ENCODE measurements at places on chromosomes 6 and 20.

DNA sequence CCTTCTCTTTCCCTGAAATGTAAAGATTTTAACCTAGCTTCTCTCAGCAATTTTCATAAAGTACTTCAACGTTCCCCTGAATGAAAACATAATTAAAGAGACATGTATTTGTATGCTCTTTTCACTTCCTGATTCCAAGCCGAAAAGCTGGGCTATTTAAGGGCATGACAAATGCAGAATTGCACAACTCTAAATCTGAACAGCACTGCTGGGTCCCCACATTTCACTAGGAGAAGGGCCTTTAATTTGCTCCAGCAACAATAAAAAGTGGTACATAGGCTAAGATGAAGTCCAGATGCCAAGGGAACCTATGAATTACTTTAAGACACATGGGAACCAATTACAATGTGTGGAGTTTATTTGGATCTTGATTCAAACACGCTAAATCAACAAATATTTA, 42.0 kb downstream of the IRAK1BP1 start:
- no peak for DNase-seq

DNA sequence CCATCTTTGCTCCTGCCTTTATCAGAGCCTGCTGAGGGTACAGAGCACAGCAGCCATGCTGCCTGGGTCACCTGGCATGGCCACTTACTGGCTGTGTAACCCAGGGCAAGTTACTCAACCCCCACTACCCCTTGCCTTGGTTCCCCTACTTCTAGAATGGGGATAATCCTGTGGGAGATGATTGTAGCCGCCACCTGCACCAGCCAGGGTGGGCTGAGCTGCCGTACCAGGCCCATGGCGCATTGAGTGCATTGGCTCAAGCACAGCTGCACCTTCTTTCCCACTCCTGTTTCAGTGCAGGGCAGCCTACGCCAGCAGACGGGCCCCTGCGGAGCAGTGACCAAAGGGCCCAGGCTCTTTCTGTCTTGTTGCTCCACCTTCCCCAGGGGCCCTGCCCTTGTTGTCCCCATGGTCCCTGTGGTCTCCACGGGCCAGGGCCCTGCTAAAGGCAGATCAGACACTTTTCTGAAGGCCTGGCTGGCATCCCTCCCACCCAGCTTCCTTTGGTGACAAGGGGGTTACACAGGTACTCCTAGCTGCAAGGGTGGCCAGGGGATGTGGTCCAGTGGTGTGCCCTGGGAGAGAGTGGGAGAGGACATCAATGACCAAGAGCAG, 159.4 kb upstream of the MLN start:
- no peak for DNase-seq

- DNase-seq, result no peak
Measured at GRCh38 chr20:59786801-59787537, 146.5 kb downstream of the SYCP2 start.

GRCh38 chr20:47273591-47274235, 82.8 kb downstream of the ZMYND8 start:
- DNase-seq, result no peak

DNA sequence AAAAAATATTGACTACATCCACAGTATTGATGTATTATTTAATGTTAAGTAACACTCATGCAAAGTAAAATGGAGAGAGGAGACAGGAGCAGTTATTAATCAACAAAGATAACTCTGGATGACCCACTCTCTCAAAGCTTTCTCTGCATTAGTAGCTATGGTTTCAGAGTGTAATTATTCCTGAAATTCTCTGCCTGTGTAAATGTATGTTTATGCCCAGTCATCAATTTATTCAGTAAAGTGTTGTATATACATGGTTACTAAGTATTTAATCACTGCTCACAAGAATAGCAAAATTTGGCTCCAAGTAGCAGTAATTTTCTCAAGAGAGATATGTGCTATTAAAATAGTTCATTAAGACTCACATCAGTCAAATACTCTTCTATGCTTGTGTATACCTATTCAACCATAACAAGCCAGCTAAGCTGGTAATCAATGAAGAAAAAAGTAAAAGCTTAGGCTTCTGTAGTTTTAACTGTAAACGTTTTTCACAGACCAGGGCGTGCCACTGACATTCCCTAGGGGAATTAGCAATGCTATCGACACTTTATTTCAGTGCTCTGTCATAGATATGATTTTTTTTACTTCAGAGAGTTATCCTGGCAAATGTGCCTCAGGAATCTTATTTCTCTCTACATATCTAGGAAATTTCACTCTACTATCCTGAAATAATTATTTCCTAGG, 54.0 kb upstream of the RAB32 start:
- DNase-seq, result no peak

- DNase-seq, result no peak
Measured at GRCh38 chr6:53811082-53811481, 16.3 kb downstream of the LRRC1 start.

GRCh38 chr6:6622501-6622900, 34.0 kb downstream of the LY86 start:
- no peak for DNase-seq

DNA sequence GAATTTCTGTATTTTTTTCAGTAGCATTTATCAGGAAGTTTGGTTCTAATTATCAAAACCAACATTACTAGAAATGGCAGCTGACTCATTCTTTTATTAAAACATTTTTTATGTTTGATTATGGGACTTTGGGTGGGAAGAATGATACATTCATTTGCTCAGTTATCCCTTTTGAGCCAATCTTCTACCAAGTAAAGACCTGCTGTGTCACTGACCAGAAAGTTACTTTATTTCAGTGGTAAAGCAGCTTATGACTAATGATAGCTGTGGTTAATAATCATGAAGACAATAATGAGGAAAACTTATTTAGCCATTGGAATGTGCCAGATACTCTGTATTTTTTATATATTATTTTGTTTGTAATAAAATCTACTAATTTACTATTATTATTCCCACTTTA, 142.3 kb downstream of the FARS2 start:
- DNase-seq, result no peak

GRCh38 chr20:64223526-64224067, 32.0 kb upstream of the PCMTD2 start:
- DNase-seq, result no peak

DNA sequence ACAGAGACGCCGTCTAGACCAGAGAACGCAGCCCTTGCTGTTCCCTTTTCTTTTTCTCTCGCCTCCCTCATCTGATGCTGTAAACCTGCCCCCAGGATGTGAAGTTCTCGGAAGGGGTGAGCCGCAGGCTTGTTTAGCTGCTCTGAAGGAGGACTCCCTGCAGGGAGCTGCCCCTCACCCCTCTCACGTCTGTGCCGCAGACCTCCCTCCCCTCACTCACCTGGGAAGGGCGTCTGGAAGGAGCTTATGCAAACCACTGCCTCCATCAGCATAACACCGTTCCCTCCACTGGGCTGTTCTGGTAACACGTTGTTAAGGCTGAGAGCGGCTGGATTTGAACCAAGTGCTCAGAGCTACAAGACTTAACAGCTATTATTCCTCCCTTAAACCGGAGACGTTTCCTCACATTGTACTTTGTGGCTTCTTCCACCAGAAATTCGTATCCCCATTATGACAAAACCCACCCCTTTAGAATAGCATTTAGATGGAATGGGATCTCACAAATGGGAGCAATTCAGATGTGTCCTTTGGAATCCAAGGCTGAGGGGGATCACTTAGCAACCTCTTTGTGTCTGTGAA, 99.8 kb downstream of the SMOC2 start:
- no peak for DNase-seq

- peak; percentile 6 for DNase-seq
Measured at GRCh38 chr6:105424175-105424783, 21.4 kb upstream of the PREP start.

DNA sequence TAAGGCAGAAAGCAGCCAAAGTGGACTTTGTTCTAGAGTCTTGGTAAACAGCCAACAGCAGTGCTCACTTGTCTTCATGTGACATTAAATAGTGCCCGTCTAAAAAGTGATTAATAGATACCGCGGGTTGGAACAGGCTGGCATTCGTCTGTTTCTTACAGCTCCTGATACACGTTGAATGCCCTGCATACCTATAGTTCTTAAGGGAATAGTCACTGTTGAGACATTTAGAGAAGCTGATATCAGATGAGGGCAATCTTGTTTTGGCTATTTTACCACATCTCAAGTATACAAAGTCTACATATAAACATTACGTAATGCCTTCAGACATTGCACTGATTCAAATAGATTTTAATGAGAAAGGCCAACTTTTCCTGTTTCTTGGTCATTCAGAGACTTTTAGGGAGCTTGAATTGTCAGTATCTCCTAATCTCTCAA, 374.9 kb upstream of the FLRT3 start:
- DNase-seq, result peak; percentile 8

DNA sequence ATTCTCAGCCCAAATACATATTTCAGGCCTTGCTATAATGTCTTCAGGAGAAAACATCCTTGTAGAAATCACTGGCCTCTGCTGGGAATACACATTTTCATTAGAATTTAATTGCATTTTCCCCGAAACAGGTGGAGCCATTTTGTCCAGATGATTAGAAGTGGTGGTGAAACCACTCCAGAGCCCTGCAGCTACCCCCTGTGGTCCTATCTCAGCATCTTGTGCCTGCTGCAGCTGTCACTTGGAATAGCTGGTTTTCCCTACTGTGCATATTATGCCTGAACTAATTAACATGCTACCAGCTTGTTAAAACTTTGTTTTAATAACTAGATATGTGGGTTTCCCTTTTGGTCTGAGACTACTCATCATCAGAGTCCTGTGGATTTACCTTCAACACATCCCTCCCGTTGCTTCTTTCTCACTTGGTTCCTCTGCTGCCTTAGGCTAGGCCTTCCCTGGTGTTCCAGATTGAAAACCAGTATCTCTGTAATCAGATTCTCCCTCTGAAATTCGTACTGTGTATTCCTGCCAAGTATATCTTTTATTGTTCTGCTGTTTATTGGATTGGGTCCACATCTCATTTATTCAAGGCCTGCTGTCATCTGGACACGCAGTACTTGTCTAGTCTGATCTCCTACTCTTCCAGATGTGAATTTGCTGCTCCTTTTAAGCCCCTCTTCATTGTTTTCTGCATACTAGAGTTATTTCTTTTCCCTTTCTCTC, 15.2 kb downstream of the DNAH8 start:
- no peak for DNase-seq

DNA sequence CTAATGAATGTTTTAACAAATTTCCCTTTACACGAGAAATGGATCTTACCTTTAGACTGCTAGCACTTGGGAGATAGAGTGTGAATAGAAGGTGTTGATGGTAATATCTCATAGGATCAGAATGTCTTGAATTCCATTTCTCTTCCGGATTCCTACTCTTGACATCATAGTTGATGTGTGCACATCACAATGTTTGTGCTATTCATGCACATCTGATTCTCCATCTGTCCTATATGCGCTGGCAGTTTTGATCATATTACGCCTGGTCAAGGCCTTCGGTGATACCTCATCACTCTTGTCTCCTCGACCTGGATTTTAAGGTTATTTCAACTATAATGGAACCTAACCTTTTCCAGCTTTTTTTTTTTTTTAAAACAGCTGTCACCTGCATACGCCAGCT, 16.8 kb upstream of the ACAT2 start:
- no peak for DNase-seq

GRCh38 chr6:73566954-73567591, 46.2 kb upstream of the EEF1A1 start:
- DNase-seq, result no peak

DNA sequence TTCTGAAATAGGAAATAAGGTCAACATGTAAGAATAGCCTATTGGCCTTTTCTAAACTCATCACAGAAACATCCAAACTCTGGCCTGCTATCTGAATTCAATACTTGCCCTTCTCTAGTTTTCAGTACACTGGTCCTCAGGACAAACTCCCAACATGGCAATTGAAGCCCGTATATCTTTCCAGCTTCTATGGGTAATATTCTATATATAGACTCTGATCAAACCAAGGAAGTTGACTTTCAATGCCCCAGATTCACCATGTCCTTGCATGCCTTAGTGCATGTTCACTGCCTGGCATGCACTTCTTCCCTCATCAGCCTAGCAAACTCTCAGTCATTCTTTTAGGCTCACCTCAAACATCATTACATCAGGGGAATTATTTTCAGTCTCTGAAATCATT, 73.2 kb downstream of the RSPO3 start:
- DNase-seq, result no peak

GRCh38 chr6:158174024-158174423, 5.9 kb downstream of the GTF2H5 start:
- no peak for DNase-seq

- no peak for DNase-seq
Measured at GRCh38 chr6:30062471-30063178, 1.6 kb downstream of the POLR1H start.

DNA sequence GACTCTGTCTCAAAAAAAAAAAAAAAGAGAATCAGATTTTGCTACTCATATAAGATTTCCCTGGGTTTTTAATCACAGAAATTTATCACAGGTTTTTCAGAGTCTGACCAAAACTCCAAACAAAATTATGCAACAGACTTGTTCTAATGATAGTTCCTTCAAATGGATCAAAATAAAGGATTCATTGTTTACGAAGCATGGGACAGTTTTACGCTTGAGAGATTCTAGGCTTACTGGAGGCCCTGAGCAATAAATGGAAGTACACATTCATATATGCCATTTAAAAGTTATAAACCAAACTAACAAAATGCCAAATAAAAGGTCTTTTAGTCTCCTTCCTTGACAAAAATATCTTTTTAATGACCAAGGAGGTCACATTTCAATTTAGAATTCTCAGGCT, 245.1 kb upstream of the KCNQ5 start:
- no peak for DNase-seq

DNA sequence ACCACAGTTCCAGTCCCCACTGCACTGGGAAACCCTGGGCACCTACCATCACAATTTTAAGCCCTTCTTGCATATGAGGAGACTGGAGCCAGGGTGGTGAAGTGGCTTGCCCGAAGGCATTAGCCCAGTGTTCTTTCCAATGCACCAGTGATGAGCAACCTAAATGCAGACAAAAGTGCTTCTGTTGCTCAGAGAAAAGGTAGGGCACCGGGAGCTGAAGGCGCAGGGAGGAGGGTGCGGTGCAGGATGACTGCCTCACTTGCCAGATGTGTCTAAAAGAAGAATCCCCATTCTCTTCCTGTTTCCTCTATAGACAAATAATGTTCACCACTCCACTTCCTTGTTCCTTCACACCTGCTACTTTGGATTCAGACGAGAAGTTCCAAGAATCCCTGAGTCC, 86.5 kb downstream of the QRSL1 start:
- DNase-seq, result no peak

- no peak for DNase-seq
Measured at GRCh38 chr6:150145830-150146229, 3.0 kb downstream of the PPP1R14C start.

GRCh38 chr20:22773344-22773743, 189.0 kb upstream of the FOXA2 start:
- no peak for DNase-seq

GRCh38 chr6:78476561-78476960, 390.8 kb upstream of the IRAK1BP1 start:
- no peak for DNase-seq

- no peak for DNase-seq
Measured at GRCh38 chr6:108359901-108360882, 65.3 kb downstream of the AFG1L start.

- no peak for DNase-seq
Measured at GRCh38 chr6:67666177-67666964, 968.7 kb upstream of the ADGRB3 start.

- no peak for DNase-seq
Measured at GRCh38 chr6:84979541-84979940, 215.1 kb upstream of the TBX18 start.

GRCh38 chr20:11469795-11470435, 447.8 kb upstream of the BTBD3 start:
- DNase-seq, result no peak

All from amniotic stem cell (primary cell).